Panc1 (cell line): ENCODE measurements at places on chromosomes 5 and 9. TPM values are rescaled to one million over a fixed set of nuclear protein-coding genes. Genes with fewer than 3 reads are reported as not detected.

Gene CAPSL
- total RNA-seq: not detected

Gene TOR4A
- 37.1 TPM for total RNA-seq

Gene CD72
- total RNA-seq: 0.72 TPM

Gene INVS
- 8.2 TPM for total RNA-seq
